ENCODE measurements at places on chromosomes 7 and 10.

DNA sequence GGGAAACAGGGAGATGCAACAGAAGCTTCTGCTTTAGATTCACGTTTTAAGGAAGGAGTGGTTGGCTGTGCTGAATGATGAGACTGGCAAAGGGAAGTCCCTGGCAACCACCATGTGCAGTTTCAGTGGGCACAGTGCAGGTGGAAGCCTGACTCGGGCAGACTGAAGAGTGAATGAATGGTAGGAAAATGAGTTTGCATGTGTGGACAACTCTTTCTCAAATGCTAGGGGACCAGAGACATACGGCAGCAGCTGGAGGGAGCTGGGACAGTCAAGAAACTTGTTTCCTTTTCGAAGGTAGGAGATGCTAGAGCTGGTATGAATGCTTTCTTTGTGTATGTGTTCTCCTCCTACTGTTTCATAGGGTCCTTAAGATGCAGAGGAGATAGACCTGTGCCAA is 29.0 kb downstream of the PODXL start:
- no peak for DNase-seq

DNA sequence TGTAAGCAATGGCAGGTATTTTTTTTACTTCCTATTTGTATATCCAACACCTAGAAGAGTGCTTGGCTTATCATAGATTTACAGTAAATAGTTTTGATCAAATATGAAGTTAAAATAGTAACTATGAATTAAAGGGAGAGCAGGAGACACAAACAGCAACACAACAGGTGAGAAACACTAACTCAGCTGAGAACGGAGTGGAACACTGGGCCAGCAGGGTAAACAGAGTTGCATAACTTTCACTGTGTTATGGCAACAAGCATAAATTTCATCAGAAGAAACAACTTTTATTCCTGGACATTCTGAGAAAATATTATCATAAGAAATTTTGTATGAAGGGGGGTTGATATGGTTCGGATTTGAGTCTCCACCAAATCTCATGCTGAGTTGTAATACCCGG is 52.2 kb upstream of the SMIM30 start:
- no peak for DNase-seq

DNA sequence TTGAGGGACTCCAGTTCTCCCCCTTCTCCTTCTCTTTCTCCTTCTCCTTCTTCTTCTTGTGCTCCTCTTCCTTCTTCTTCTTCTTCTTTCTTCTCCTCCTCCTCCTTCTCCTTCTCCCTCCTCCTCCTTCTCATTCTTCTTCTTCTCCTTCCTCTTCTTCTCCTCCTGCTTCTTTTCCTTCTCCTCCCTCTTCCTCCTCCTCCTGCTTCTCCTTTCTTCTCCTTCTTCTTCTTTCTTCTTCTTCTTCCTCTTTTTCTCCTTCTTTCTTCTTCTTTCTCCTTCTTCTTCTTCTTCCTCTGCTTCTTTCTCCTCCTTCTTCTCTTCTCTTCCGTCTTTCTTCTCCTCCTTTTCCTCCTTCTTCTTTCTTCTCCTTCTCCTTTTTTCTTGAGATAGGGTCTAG is 25.6 kb upstream of the LIMK1 start:
- no peak for DNase-seq

- DNase-seq, result no peak
These were observed 91.5 kb downstream of the PRPF18 start for GRCh38 chr10:13678101-13678843.

- DNase-seq, result no peak
These were observed 13.6 kb downstream of the POR start for GRCh38 chr7:75928568-75928914.

DNA sequence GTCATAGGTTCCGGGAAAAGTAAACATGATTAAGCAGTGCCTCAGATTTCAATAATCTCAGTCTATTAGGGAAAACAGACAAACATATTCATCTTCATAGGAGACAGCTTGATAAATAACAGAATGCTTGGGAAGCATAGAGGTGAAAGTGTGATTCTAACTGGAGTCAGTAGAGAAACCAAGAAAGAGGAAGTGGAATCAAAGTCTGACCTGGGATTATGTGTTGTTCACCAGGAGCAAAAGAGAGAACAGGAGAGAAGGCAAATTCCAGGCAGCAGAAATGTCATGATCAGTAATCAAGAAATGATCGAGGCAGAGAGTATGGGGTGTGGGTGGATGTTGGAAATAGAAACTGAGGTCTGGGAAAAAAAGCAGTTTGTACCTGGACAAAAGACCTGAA is 43.7 kb downstream of the DGKB start:
- DNase-seq, result no peak

DNA sequence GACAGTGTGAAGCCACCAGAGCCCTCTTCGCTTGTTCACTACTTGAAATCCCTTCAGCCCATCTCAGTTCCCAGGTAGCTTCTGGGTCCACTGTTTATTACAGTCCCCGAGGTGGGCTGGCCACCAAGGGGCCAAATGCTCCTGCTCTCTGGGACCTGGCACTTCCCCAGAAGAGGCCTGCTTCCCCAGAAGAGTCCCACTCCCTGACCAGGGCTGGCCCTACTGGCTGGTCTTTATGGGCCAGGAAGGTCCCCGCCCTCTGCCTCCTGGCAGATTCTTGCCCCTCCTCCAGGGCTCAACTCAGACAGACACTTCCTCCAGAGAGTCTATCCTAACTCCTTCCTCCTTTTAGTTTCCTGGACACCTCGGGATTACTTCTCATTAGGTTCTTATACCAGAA is 70.7 kb upstream of the LRRC18 start:
- DNase-seq, result no peak

GRCh38 chr7:20280475-20281351 is 50.0 kb upstream of the ITGB8 start:
- DNase-seq, result no peak

DNA sequence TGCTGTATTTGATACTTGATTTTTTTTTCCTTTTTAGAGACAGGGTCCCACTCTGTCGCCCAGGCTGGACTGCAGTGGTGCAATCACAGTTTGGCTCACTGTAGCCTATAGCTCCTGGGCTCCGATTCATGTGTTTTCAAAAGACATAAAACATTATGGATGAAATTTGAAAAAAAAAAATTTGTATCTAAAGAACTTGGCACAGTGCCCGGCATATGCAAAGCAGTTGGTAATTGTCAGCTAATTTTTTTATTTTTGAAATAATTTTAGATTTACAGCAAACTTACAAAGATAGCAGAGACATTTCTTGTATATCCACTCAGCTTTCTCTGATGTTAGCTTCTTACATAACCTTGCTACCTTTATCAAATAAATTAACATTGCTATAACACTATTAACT is 20.3 kb upstream of the SAMD8 start:
- DNase-seq, result no peak

DNA sequence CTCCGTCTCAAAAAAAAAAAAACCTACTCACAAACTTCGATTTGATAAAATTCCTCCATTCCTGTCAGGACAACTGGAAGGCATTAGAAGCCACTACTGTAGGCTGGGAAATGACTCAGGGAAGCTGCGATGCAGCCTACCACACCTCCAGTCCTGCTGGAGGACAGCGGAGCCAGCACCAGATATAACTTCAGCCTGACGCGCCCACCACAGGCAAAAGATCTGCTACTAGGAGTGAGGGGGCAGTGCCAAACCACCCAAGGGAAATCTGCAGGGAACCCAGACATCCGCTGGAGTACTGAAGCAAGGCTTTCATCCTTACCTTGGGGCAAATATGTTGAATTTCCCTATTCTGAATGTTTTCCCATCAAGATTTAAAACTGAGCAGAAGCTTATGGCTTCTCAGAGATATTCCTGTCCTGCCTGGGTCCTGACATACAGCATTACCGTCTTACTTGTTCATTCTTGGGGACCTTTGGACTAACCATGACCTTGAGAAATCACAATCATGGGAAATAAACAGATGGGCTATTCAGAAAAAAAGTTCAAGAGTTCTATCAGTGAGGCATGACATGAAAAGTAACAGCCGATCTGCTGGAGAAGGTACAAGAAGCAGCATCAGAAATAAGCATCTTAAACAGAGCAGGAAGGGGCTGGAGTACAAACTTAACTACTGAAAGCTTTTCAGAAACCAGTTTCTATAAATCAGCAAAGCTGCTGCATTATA is 20.4 kb downstream of the BCCIP start:
- no peak for DNase-seq

DNA sequence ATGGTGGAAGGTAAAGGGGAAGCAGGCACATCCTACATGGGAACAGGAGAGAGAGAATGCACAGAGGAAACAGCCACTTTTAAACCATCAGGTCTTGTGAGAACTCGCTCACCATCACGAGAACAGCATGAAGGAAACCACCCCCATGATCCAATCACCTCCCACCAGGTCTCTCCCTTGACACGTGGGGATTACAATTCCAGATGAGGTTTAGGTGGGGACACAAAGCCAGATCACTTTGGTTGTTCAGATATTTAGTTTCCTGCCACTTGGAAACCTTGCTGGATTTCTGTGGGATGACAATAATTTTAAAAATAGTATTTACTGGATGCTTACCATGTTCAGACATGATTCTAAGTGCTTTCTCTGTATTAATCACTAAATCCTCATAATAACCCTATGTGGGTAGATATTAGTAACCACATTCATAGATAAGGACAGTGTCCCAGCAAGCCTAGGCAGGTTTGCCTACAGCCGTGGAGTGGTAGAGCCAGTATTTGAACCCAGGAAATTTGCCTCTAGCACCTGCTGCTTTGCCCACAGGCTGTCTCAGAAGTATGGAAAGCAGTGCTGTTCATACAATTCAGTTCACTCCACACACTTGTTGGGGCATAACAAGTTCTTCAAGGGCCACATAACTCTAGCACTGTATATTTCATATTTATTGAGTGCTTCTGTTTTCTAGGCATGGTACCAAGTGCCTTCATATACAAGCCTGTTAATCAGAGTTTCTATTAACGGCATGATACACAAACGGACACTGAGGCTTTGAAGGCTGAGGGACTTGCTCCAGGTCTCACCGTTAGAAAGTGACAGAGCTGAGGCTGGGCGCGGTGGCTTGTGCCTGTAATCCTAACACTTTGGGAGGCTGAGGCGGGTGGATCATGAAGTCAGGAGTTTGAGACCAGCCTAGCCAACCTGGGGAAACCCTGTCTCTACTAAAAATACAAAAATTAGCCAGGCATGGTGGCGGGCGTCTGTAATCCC is 8.3 kb downstream of the TLL2 start:
- DNase-seq, result no peak

DNA sequence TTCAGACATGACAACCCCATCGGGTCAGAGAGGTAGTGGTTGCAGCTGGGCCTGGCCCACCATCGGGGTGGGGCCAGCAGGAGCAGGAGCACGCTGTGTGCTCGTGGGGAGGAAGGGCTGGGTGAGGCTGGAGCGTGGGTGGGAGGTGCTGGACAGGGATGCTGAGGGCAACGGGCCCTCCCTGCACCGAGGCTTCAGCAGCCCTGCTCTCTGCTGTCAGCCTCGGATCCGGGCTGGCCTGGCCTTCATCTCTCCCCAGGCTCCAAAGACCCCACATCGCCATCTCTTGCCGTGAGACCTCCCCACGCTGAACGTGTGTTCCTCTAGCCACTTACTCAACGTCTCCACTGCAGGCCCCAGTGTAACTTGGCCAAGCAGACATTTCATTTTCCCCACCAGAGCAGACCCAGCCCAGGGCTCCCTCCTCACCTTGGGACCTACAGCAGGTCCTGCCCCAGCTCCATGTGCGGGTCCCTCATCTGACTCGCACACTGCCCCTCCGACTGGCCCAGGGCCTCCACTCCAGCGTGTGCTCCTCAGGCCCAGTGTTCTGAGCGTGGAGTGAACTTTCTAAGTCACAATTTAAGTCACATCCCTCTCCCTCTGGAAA is 462.4 kb downstream of the DNAJB6 start:
- DNase-seq, result no peak

DNA sequence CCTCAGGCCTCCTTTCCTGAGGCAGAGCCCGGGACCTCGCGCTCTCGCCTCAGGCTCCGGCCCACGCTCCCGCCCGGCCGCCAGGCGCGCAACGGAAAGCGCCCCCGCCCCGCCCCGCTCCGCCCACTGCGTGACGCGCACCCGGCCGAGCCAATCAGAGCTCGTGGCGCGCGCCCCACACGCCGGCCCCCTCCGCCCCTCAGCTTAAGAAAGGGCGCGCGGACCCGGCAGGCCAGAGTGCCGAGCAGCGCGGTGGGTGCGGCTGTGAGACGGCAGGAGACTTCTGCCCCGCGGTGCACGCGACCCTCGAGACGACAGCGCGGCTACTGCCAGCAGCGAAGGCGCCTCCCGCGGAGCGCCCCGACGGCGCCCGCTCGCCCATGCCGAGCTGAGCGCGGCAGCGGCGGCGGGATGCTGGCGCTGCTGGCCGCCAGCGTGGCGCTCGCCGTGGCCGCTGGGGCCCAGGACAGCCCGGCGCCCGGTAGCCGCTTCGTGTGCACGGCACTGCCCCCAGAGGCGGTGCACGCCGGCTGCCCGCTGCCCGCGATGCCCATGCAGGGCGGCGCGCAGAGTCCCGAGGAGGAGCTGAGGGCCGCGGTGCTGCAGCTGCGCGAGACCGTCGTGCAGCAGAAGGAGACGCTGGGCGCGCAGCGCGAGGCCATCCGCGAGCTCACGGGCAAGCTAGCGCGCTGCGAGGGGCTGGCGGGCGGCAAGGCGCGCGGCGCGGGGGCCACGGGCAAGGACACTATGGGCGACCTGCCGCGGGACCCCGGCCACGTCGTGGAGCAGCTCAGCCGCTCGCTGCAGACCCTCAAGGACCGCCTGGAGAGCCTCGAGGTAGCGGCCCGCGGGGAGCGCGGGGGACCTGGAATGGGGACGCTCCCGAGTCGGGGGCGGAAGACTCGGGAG is at the start of gene NPTX2:
Gene NPTX2, plus strand, starts transcription at position 235 of the 909 bp plus-strand sequence. Its CDS starts 177 bp downstream, at position 412.
- DNase-seq, result no peak

DNA sequence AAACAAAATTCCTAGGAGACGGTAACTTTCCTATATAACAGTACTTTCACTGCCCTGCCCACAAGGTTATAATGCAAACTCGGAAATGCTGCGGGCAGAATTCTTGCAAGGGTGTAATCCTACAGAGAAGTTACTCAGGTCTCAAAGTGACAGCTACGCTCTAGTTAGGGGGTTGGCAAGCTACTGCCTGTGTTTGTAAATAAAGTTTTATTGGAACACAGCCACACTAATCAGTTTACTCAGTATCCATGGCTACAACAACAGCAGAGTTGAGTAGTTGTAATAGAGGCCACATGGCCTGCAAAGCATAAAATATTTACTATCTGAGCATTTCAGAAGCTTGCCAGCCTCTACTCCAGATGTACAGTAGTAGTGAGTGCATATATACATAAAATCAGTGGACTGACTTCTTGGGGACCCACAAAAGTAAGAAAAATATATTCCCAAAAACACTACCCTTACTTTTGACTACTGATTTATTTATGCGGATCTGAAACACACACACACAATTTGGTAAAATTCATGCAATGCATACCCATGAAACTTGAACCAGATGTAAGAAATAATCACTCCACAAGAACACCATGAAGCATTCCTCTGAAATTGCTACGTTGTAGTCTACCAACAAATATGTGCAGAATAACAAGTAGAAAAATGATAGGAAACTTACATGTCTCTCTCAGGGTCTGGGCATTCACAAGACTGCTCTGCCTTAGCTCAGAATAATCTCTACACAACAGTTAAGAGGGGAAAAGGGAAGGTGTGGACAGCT is 53.0 kb downstream of the SMURF1 start:
- DNase-seq, result no peak

- DNase-seq, result no peak
These were observed 277.4 kb downstream of the FZD1 start for GRCh38 chr7:91541641-91542040.

GRCh38 chr10:14812271-14812670 is 25.6 kb downstream of the CDNF start:
- no peak for DNase-seq

Measured in uterus (tissue), 4 donors.